ENCODE measurements at places on chromosomes 3 and 15.

DNA sequence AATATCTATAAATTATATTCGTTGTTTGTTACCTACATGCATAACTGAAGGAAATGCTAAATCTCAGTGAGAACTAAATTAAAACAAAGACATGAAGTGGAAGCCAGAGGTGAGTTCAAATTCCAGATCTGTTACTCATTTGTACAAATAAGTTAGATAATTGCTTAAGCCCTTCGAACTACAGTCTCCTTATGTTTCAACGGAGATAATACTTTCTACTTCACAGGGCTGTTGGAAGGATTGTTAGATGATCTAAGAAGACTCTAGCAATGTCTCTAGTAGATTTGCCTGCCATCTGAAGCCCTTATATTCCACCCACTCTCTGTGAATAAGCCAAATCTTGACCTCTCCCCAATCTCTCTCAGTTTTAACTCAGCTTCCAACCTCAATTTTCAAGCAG, 125.8 kb downstream of the P2RY1 start:
- no peak for DNase-seq

GRCh38 chr15:58203537-58203936, 65.4 kb downstream of the AQP9 start:
- DNase-seq = no peak

DNA sequence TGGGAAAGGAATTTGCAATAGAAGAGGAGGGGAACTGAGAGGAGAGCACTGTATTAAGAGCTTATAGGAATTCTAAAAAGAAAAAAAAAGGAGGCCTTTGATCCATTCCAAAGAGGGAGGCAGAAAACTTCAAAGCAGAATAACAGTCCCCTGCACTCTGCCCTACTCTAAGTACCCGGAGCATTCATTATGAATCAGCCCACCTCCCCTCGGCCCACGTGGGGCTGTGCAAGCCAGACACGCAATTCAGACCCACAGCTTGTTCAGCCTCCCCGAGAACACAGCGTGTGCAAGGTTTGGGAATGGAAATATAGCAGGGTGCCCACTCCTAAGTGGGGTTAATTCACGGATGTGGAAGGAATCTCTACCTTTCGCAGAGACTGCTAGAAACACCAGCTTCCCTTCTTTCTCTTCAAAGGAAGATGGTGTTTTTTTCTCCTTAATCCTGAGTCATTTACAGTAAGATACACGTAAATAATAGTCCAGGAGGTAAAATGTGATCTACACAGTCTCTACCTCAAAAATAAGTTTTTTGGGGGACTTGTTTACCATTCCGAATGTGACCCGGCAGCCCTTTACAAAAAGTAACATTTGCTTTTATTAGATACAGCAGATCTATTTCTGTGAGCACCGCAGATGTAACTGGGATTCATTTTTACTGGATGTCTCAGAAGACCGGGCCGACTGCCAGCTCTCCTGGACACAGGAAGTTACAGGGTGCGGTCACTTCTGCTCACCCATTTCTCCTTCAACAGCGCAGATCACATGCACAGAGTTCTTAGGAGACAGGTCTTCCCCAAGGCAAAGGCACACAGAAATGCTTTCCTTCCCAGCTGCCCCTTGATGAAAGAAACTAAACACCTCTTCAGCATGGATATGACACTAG, 768.5 kb upstream of the CFAP20DC start:
- no peak for DNase-seq

DNA sequence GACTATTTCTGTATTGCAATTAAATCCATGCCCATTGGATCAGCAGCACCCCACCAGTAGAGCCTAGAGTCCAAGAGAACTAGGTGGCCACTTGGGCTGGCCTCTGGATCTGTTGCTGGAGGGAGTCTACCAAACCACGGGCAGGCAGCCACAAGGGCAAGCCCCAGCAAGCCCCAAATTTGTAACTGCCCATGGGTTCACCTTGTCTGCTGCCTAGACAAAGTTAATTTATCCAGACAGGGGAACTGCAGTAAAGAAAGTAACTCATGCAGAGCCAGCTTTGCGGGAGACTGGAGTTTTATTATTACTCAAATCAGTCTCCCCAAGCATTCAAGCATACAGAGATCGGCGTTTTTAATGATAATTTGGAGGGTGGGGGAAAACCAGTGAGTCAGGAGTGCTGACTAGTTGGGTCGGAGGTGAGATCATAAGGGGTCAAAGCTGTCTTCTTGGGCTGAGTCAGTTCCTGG, 74.0 kb upstream of the TERB2 start:
- peak; percentile 31 for DNase-seq

DNA sequence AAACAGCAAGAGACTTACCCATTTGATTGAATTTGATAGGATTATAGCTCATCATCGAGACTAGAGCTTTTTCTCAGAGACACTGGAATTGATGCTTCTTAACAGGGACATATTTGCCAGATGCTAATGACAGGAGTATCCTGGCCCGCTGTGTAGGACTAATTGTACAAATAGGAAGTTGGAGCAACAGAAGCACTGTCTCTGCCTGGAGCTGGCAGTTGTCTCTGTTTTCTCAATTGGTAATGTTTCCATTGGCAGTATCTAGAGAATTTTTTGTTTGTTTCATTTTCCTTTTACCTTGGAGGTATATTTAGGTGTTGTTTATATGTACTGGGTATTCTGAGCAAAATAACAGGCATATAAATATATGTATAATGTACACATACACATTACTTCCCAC, 8.9 kb upstream of the PCOLCE2 start:
- no peak for DNase-seq

GRCh38 chr15:68384451-68385239, 47.3 kb downstream of the ITGA11 start:
- no peak for DNase-seq

GRCh38 chr15:86197770-86198169, 118.1 kb downstream of the AGBL1 start:
- DNase-seq = no peak

- no peak for DNase-seq
Observed at GRCh38 chr3:172666181-172666872, 44.5 kb downstream of the NCEH1 start.

DNA sequence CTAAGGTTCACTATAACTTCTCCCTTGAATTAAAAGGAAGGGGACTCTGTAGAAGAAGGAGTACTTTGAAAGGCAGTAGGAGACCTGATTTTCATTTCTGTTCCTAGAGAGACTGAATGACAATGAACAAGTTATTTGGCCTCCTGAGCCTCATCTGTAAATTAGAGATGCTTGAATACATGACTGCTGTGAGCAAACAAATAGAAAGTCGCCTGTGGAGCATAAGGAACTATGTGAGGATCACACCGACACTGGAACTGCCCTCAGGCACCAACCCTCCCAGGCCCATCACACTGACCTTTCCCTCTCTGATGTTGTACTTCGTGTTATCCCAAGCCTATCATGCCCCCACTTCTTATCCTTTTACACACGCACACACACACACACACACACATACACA, 48.6 kb downstream of the IMPG2 start:
- no peak for DNase-seq

- DNase-seq = no peak
Observed at GRCh38 chr3:71428841-71429596, 154.5 kb downstream of the FOXP1 start.

- DNase-seq = no peak
Observed at GRCh38 chr3:172553526-172554252, 30.5 kb upstream of the TNFSF10 start.

DNA sequence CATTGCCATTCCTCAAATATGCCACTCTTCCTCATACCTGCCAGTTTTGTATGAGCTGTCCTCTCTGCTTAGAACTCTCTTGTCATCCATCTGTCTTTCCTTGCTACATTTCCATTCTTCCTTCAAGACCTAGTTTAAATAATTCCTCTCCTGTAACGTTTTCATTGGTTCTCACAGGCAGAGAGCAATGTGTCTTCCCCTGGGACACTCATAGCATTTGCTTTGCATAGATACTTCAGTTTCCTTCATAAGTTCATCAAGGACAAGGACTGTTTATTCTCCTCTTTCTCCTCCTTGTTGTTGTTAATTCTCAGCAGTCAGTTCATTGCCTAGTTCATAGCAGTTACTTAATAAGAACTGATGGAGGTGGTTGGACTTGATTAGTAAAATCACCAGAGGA, 10.5 kb downstream of the NR2C2 start:
- DNase-seq = no peak

GRCh38 chr15:84793431-84794161, 23.6 kb upstream of the ALPK3 start:
- no peak for DNase-seq

DNA sequence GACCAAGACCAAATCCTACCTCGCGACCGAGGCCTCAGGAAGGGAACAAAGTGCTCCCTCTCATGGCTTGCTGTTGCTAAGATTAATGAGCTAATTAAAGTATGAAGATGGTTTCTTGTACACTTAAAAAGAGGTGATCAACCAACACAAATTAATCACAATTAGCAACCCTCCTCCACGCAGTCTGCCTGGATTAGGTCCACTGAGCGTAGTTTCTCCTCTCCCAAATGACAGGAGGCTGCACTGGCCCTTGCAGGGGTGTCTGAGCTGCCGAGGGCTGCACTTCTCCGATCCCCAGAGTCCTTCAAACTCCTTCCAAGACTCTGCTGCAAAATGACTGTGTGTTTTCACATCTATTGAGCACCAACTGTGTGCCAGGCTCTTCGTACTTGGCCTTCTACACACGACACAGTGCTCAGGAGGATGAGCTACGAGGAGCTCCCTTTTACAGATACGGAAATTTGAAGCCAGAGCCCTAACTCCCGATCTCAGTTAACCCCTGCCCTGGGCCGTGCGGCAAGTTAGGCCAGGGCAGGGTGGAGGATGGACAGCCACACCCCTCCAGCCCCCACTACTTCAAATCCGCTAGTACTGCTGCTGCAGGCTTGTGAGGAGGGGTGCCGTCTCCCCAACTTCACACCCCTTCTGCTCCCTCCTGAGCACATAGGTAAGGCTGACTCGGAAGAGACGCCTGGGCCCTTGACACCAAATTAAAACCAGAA, 101.0 kb upstream of the LINGO1 start:
- no peak for DNase-seq

DNA sequence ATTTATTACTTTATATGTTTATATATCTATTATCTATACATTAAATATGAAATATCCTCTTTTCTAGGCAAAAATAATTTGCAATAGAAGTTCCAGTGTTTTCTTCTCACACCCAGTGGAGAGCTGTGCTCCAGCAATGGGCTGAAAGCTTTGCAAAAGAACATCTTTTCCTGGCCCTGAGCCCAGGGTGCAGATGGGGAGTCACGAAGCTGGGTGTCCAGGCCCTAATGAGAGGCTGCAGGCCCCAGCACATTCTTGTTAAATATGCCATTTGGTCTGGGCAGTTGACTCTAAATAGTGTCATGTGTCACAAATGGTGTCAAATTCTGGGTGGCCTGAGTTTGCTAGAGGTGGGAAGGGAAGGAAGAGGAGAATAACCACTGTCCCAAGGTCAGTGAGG, 5.7 kb downstream of the NTRK3 start:
- no peak for DNase-seq

DNA sequence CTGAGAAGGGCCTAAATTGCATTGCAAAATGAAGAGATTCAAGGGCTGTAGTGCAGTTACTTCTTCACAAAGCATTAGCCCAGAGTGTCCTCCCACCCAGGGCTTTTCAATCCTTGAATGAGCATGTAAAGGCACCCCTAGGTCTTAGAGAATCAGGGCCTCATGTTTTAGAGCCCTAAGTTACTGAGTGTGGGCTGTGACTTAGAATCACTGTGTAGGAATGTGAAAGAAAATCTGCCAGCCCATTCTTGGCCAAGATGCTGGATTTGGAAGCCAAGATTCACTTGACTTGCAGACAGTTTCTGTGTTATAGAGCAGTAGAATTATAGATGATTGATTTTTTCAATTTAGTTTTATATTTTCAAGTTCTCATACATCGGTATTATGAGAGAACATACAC, 153.2 kb downstream of the MYRIP start:
- DNase-seq = no peak

DNA sequence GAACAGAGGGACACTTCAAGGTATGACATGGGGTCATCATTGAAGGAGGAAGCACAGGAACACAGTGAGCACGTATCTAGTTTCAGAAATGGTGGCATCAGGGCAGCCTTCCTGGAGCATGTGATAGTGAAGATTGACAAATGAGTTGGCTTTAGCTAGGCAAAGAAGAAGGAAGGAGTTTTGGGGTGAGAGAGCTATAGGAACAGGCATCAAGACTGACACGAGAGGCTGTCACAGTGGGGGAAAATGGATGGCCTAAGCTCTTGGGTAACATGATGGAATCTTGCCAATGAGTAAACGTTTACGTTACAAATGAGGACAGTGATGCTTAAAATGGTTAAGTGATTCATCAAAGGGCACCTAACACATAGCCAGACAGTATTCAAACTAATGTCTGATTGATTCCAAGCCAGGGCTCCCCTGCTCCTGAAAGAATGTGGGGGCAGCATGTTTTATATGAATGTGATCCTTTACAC, 23.1 kb upstream of the GPR171 start:
- no peak for DNase-seq

GRCh38 chr3:63986146-63986545, 37.1 kb downstream of the PSMD6 start:
- no peak for DNase-seq

DNA sequence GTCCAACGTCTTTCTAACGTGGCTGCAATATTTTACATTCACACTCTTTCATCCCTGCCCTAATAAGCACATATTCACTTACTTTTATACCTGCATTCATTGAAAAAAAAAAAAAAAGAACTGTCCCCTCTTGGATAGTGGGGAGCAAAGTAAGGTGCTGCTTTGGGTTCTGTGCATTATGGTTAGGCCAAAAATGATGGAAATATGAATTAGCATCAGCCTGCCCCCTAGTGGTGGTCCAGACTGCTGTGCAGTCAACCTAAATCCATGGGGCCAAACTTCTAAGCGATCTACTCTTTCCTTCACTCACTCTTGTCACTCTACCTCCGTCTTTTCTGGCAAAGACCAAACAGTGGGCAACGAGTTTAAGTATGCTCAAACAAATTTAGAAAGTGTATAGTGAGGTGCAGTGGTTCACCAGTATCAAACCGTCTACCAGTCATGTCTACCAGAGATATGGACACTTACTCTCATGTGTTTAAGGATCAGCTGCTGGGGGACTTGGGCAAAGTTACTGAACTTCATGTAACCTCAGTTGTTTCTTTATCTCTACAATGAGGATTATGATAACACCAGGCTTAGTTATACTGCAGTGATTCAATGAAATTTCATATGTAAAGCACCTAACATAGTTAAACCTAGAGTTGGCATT, 61.5 kb upstream of the GRM7 start:
- peak; percentile 15 for DNase-seq

GRCh38 chr3:66098436-66098835, 59.7 kb upstream of the MAGI1 start:
- DNase-seq = no peak

GRCh38 chr3:46383211-46383950, 12.6 kb downstream of the CCR5 start:
- DNase-seq = no peak

GRCh38 chr3:117523418-117523817, 813.8 kb downstream of the TUSC7 start:
- no peak for DNase-seq

GRCh38 chr15:26771578-26772153, 1.2 kb downstream of the GABRB3 start:
- DNase-seq = no peak

GRCh38 chr15:89893027-89893426, 767 bp downstream of the AP3S2 start:
- DNase-seq = no peak
